Activated T-cell treated with anti-CD3 and anti-CD28 coated beads for 48 hours (primary cell): ENCODE measurements at places on chromosomes 7 and 10.

- DNase-seq, result no peak
These were observed 12.2 kb downstream of the PDZD8 start for GRCh38 chr10:117363028-117363427.

GRCh38 chr7:101140339-101140699 lies 13.4 kb downstream of the SERPINE1 start:
- DNase-seq, result no peak

GRCh38 chr10:50585921-50586739 lies 37.6 kb downstream of the SGMS1 start:
- DNase-seq, result no peak

GRCh38 chr7:146982482-146982881 lies 865.9 kb downstream of the CNTNAP2 start:
- DNase-seq, result no peak

- DNase-seq, result no peak
These were observed 30.7 kb downstream of the BTBD16 start for GRCh38 chr10:122301811-122302115.
